Inflammatory macrophage treated with lipopolysaccharide for 4 hours (primary cell): ENCODE measurements at places on chromosomes 5 and 9.

DNA sequence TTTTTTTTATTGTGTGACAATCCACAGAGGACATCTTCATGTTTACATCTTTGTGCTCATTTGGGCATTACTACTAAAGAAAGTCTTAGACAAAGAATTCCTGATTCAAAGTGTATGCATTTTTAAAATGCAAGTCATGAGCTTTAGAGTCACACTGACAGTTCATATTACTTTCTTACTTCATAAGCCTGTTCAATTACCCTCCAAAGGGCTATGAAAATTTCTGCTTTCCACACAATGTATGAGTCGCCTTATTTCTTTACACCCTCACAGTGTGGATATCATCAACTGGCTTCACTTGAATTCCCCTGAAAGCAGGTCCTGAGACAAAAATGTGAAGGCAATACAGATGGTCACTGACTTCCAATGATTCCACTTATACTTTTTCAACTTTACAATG is 280.4 kb upstream of the PTGER4 start:
- peak; percentile 87 for DNase-seq

- no peak for DNase-seq
These were observed 58.7 kb downstream of the ICE1 start for GRCh38 chr5:5481206-5481605.

- no peak for DNase-seq
These were observed 386.8 kb downstream of the FGF10 start for GRCh38 chr5:44002381-44002901.

GRCh38 chr9:101375546-101375945 is 9.3 kb downstream of the BAAT start:
- no peak for DNase-seq
